A549 treated with dexamethasone at 1 μM for 4 hours (cell line): ENCODE measurements at places on chromosomes 7 and 10. TPM values are rescaled to one million over a fixed set of nuclear protein-coding genes. Genes with fewer than 3 reads are reported as not detected.

The BHLHA15 gene
- 0.39 to 0.86 TPM (median 0.62 TPM) in 5 replicates for total RNA-seq

The HOXA11 gene
- 0.36 to 0.63 TPM (median 0.56 TPM) in 5 replicates for total RNA-seq

The SPDYE9 gene
- not detected in 5 replicates for total RNA-seq

The THSD7A gene
- 1.8 to 4.0 TPM (median 2.3 TPM) in 5 replicates for total RNA-seq

The SCART1 gene
- total RNA-seq = 0.14 to 0.33 TPM (median 0.29 TPM) in 5 replicates

The LIPF gene
- total RNA-seq = not detected in 5 replicates

The VSTM2A gene
- 0.08 TPM in 2 of 5 replicates, not detected in the others for total RNA-seq

The ZNF716 gene
- total RNA-seq = not detected in 5 replicates
